Myometrial cell (primary cell): ENCODE measurements at places on chromosomes 7 and 10. TPM values are rescaled to one million over a fixed set of nuclear protein-coding genes. Genes with fewer than 3 reads are reported as not detected.

Gene ITIH5
- total RNA-seq: not detected in 2 replicates

Gene EIF5AL1
- total RNA-seq: 0.29 and 0.53 TPM in 2 replicates

Gene HOXA13
- 11.0 and 18.8 TPM in 2 replicates for total RNA-seq

Gene NEBL
- total RNA-seq: 3.7 and 4.3 TPM in 2 replicates

Gene LRIT1
- total RNA-seq: not detected in 2 replicates

Gene SLC4A2
- total RNA-seq: 80.3 and 82.5 TPM in 2 replicates

Gene OR13A1
- total RNA-seq: not detected in 2 replicates

Gene CHAT
- total RNA-seq: not detected in 2 replicates

Gene AKR1D1
- total RNA-seq: not detected in 2 replicates

Gene TMEM236
- total RNA-seq: not detected in 2 replicates

Gene MINPP1
- 32.3 and 33.8 TPM in 2 replicates for total RNA-seq

Gene TRUB1
- total RNA-seq: 18.5 and 24.8 TPM in 2 replicates

Gene DYDC1
- not detected in 2 replicates for total RNA-seq

Gene ZNF467
- 1.4 and 3.0 TPM in 2 replicates for total RNA-seq

Gene NXPH1
- total RNA-seq: not detected in 2 replicates

Gene MUC3A
- not detected in 2 replicates for total RNA-seq

Gene PRSS37
- total RNA-seq: not detected in 2 replicates

Gene HOXA9
- total RNA-seq: 17.9 and 23.2 TPM in 2 replicates
